GM19239 (cell line): ENCODE measurements at places on chromosomes 5 and 9.

DNA sequence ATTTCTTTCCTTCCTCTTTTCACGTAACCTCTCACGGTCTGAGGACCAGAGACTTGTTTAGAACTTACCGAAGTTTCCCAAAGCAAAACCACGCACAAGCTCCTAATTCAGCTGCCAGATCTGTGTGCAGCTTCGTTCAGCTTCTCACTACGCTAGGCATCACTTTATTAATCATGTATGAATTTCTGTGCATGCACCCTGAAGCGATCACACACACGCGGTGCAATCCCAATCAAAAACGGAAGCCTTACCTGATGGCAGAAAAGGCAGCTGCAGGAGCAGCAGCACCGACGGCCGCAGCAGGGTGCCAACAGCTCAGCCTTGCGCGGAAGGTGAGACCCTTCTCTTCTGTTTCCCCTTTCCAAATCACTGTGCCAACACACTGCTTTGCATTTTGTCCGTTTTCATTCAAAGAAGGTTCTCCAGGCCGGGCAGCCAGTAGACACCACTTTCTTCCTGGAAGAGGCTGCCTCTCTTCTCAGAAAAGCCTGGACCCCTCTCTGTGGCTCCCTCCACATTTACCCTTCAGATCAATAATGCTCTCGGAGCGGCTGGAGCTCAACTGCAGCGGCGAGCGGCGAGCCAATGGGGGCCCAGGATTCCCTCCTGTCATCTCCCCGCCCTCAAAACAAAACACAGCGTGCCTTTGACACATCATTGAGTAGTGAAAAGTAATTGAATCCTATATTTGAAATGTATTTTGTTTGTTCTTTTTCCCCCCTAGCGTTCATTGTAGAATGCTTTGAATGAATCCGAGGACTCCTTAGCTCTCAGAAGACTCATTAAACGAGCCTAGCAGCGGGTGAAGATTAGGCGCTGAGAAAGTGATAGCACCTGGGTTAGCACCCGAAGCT lies at the start of gene CDH12:
CDH12 (minus strand) TSS at position 538 of the 854 bp plus-strand sequence.
- no peak for DNase-seq

DNA sequence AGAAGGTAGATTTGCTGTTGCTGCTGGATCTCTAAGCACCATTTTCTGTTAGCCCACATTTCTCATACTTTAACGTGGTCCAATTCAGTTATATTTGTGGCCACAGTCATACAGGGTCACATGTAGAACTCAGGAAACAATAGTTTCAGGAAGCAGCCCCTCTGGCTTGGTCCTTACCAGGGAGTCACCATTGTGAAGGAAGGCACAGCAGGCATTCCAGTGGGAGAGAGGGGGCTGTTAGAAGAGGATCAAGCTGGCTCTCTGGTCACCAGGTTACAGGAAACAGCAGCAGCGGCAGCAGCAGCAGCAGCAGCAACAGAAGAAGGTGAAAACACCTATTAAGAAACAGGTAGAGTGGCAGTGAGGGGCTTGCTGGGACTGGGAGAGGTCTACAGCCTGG lies 14.5 kb downstream of the C9orf43 start:
- DNase-seq = no peak

GRCh38 chr9:18501949-18502348 lies 28.0 kb downstream of the ADAMTSL1 start:
- DNase-seq = no peak

GRCh38 chr9:112789891-112790774 lies 39.6 kb downstream of the SNX30 start:
- DNase-seq = no peak

GRCh38 chr5:175590471-175590881 lies 67.4 kb upstream of the HRH2 start:
- no peak for DNase-seq

GRCh38 chr9:128214571-128215490 lies 11.7 kb downstream of the DNM1 start:
- DNase-seq = no peak

DNA sequence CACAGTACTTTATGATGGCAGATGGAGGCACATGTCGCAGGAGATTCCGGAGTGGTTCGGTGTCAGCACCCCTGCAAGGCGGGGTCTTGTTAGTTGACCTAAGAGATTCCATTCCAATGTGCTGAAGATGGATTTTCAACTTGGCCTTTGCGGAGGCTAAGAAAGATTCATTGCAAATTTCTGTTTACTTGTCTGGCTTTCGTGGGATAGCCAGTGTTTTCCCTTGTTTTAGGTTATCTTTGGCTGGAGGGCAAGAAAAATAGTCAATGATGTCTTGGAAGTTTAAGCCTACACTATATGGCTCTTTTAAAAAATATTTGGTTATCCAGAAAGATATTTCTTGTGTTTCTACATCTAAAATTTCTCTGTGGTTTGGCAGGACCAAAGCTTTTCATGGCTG lies 123.6 kb upstream of the PTCH1 start:
- DNase-seq = no peak

DNA sequence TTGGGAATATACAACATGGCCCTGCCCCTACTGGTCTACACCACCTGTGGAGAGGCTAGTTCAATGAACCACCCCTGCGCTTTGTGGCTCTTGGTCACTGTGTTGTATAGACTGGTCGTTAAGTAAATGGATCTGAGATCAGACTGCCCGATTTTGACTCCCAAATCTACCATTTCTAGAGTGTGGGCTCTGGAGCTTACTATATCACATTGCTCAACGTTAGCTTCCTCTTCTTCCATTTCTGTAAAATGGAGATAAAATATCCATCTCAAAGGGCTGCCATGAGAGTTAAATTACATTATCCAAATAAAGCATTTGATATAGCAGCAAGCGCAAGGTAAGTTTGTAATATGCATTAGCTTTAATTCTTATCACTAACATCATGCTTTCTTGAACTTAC lies 52.7 kb upstream of the IFNK start:
- no peak for DNase-seq
